ENCODE measurements at places on chromosomes 2 and 18.

DNA sequence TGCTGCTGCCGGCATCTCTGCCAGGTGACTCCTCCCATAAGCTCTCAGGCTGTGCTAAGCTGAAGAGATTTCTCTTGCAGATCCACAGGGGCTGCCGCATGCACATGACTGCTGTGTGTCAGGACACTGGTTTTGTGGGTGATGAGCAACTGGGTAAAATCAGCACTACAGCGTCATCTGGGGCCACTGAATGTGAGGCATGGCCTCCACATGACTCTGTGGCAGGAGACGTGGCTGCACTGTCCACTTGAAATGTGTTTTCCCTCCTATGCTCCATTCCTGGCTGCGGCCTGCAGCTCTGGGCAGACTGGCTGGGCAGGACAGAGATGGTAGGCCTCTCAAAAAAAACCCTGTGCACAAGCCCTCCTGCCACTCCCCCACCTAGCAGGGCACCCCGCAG is 63.6 kb downstream of the MARCO start:
- DNase-seq, result no peak

GRCh38 chr2:168448980-168449379 is 7.1 kb upstream of the CERS6 start:
- DNase-seq, result no peak

DNA sequence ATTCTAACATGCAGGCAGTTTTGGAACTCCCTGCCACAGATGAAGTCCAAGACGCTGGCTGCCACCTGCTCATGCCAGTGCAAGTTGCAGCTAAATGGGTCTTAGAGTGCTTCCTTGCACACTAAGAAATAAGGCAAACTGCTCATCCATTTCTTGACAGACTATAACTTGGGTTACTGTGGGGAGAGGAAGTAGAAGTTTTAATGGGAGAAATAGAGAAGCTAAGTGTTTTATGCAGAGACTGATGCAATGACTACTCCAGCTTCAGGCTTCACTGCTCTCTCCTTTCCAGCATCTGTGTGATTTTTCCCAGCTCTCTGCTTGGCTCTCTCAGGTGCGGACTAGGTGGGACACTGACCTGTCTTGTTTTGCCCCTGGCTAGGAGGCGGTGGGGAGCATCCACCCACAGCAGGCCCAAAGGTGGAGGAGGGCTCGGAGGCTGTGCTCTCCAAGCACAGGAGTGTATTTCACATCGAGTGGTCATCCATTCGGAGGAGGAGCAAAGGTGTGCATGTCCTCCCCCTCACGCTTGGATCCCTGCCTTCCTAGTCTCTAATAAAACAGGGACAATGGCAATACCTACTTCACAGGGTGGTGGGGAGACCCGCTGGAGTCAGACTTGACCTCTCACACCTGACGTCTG is 48.2 kb downstream of the SLC14A2 start:
- DNase-seq, result no peak

- no peak for DNase-seq
These were observed 25.4 kb downstream of the SLC40A1 start for GRCh38 chr2:189555232-189555631.

DNA sequence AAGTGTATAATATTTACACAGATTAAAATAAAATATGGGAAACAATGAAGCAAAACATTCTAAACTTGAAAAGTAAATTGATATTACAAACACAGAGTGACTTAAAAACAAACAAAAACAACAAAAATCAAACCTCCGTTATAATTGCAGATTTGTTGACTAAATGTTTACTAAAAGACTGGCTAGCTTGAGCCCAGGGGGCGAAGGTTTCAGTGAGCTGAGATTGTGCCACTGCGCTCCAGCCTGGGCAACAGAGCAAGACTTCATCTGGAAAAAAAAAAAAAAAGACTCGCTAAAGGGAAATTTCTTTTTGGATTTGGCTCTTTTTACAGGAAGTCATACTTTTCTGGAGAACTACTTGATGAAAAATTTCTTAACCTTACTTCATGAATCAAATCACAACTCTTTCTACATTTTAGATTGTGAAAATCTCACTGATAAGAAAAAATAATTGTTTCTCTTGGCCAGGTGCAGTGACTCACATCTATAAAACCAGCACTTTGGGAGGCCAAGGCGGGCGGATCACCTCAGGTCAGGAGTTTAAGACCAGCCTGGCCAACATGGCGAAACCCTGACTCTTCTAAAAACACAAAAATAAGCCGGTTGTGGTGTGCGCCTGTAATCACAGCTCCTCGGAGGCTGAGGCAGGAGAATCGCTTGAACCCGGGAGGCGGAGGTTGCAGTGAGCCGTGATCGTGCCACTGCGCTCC is 9.7 kb downstream of the TFPI start:
- no peak for DNase-seq

GRCh38 chr2:29053223-29053622 is 21.1 kb downstream of the PCARE start:
- no peak for DNase-seq

DNA sequence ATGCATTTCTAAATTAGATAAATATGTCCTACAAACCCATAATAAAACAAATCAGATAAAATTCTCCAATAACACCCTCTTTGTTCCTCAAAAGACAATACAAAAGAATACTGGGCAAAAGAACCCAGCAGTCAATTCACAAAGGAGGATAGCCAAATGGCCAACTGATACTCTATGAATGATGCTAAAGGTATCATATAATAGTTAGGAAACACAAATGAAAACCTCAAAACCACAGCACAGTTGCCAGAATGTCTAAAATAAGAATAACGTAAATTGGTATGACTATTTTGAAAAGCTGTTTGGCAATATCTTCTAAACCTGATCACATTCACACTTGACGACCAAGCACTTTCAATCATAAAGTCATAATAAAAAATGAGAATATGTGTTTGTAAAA is 315.4 kb downstream of the CDH7 start:
- DNase-seq, result no peak

DNA sequence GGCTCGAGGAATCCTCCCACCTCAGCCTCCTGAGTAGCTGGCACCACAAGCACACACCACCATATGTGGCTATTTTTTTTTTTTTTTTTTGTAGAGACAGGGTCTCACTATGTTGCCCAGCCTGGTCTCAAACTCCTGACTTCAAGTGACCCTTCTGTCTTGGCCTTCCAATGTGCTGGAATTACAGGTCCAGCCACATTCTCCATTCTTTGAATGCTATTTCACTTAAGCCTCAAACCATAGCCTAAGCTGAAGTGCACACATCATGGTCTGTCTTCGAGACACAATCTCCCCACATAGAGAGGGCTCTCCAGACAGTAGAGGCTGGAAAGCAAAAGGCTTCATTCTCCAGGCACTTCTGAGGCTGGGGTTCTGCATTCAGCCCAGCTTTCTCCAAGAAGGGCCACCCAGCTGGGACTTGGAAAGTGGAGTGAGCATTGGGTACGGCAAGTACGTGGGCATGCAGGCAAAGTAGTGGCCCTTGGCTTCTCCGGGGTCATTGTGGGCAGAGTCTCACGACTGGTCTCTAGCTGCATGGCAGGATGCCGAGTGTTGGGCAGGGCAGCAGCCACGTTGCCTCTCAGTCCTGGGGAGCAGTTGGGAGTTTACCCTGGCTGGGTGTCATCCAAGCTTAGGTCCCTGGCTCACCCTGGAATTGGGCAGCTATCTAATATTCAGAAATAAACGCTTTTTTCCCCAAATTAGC is 78.2 kb upstream of the SMAD7 start:
- no peak for DNase-seq

DNA sequence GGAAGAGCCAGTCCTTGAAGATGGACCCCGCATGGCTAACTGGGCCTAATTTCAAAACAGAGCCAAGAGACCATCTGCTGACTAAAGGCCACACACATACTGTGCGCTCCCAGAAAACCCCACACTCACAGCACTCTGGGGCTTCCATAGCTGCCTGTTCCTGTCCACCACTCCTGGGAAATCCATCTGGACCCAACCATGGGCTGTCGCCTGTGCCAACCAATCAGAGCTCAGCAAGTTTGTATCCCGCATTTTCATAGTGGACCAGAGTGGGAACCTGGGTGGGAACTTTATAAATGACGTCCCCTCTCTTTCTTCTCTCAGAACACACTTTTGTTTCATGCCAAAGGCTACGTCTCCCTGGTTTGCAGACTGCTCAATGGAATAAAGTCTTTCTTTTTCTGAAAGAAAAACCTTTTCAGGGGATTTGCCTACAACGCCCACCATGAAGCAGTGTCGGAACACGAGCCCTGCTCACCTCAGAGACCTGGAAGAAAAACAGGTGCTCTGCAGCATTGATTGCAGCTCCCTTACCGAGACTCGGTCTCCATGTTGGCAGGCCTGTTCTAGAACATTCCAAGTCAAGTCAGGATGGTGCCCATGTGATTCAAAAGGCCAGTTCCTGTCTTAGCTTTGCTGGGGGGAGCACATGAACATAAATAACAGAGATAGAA is 137.2 kb upstream of the GPC1 start:
- DNase-seq, result no peak

- DNase-seq, result no peak
These were observed 235.7 kb downstream of the CDCA7 start for GRCh38 chr2:173590276-173590861.

DNA sequence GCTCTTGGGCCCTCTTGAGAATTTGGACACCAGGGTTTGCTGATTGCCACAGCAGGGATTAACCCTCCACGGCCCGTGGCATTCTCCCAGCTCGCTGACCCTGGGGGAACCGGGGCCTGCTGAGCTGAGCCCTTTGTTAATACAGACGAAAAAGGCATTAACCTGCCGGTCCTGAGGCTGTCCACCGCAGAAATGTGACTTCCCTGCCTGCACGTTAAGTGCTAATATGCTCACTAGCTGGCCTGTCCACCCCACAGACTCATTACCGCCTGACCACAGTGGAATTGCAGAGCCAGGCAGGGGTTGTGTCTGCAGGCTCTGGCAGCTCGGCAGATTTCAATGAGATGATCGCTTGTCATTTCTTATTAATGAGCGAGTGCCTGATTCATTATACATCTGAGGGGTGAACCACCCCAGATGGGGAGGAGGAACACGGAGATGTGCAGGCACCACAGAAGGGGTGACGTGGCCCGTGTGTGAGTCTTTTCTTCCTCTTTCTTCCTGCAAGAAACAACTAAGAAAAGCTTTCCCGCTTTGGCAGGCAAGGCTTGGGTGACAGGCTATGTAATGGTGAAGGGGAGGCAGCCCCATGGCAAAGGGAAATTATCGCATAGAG is 126.0 kb downstream of the GLI2 start:
- DNase-seq, result no peak

DNA sequence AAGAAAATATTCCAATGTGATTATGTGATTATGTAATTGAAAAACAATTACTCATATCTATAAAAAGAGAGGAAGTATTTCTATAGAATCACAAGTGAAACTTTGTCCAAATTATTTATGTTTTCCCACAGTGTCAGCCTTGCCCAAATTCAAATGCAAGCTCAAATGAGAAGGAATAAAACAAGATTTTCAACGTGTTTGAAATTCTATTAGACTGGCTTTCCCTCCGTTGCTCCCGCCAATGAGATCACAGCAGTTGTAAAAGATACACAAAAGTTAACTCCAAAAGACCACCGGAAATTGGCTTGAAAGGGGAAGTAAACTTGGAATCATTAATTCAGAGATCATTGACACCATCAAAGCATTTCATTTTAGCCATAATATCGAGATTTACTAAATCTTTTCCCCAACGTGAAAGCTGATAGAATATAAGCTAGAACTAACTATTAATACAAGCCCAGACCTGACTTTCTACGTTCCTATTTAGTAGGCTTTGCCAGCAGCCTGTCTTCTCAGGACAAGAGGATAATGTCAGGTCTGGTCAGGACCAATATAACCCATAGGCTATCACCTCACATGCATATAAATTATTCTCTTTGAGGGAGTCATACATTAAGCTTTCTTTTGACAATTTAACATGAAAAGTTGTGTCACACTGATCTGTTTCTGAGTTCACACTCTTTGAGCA is 222.6 kb upstream of the CHAC2 start:
- no peak for DNase-seq

- no peak for DNase-seq
These were observed 76.3 kb downstream of the CAPN13 start for GRCh38 chr2:30730736-30731647.
